Stimulated activated CD4-positive, alpha-beta T cell treated with anti-CD3 and anti-CD28 coated beads, Interleukin-2, amount 100 ng/mL, for 48 hours (primary cell): ENCODE measurements at places on chromosomes 16 and 17.
A peak's percentile ranks its signal among the peaks of the same experiment; 100 is the strongest.

- no peak for DNase-seq
These were observed 76.3 kb upstream of the HAS3 start for GRCh38 chr16:69029121-69029520.

DNA sequence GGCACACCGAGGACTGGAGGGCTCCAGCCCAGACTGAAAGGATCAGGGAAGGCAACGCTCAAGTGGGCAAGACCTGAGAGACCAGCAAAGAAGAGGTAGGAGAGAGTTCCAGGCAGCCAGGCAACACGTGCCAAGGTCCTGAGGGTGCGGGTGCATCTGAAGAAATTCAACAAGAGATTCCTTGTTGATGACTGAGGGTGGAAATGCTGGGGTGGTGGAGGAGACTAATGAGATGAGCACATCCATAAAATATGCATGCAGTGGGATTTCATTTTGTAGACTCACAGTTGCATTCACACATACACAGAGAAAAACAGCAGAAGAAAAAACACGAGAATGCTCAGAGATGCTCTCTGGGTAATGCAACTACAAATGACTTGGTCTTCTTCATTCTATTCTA, 154.8 kb upstream of the FOXF1 start:
- DNase-seq, result no peak

DNA sequence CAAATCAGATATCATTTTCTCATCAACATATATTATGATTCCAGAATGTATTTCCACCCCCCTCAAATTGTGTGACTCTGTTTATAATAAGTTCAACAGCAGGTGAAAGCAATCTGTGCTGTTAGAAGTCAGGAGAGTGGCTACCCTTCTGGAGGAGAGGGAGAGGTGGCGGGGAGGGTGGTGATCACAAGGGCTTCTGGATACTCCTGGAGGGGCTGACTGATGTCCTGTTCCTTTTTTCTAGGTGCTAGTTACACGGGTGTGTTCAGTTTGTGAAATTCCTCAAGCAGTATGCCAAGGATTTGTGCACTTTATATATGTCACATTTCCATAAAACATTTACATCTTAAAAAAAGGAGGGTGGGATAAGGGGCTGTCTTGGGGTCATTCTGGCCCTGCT, 119.1 kb downstream of the IRF8 start:
- DNase-seq, result no peak

DNA sequence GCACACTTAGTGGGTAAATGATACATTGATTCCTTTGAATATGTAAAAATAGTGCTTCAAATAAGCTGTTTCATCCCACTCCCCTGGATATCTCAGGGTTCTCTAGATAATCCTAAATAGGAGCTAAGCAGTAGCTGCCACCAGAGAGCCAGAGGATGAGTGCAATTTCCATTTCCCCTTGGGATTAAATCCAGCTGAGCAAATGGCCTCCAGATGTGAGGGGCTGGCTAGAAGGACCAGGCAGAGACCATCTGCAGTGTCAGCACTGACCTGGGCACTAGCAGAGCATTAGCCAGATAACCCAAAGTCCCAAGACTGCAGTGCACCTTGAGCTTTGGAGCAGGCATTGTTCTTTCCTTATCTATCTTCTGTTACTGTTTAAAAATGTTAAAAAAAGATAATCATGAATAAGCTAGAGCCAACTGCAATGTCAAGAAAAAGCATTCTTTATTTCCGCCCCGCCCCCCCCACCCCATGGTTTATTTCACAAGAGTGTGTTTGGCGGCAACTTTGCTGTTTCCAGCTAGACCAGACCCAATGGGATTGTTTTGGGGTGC, 19.5 kb downstream of the GPR179 start:
- DNase-seq, result no peak

DNA sequence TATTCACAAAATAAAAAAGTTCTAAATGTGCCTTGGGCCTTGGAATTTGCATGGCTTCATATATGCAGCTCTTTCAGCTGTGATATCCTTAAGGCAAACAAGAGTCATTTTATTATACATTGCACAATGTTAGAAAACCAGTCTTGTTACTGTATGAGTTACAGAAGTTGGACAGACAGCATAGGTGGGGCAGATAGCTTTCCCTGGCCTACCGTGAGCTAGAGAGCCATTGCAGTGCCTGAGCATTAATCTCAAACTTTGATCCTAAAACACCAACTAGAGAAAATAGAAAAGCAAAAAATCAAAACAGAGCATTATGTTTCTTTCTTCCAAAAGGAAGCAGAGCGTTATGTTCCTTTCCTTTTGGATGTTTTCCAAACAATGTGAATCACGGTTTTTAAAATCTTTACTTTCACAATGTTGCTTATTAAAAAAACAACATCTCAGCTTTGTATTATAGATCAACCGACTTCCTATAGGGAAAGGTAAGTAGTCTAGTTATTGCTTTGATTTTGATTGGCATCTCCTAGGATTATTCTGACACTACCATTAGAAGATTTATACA, 32.2 kb downstream of the ARHGAP44 start:
- DNase-seq, result no peak

DNA sequence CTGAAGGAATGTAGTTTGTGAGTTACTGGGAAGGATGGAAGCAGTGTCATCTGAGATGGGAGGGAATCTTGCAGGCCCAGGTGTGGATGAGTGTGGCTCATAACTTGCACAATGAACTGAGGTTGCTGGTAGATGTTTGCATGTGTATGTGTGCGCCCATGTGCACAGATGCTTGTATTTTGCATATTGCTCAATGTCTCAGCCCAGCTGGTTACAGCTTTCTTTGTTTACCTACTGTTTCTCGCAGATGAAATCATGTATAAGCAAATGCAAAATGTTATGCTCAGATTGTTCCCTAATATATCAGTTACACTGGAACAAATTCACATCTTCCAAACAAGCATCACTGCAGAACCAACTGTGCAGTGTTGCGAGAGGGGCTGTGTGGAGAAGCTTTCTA, 452.2 kb upstream of the EEF2KMT start:
- DNase-seq, result no peak

DNA sequence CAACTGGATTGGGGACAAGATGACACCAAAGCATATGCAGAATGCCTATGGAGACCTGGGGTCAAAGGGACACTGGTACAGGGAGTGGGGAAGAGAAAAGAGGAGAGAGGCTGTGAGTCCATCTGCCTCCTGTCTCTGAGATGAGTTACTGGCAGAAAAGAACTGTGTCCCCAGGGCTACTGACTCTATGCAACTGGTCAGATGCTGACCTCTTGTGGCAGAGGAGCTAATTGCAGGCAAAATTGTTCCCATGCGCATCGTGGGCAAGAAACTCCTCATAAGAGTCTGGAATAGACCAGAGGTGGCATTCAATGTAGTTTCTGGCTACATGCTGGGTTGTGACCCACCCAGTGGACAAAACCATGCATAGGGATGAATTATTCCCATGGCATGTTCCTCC, 26.1 kb upstream of the MLKL start:
- peak; percentile 62 for DNase-seq

- no peak for DNase-seq
These were observed 51.9 kb downstream of the COG7 start for GRCh38 chr16:23401139-23401538.

- DNase-seq, result no peak
These were observed 425.8 kb upstream of the ZFHX3 start for GRCh38 chr16:73473713-73474112.
